Upper lobe of left lung (tissue), 6 donors: ENCODE measurements at places on chromosomes 2 and 18.

- no peak for DNase-seq
Observed at GRCh38 chr18:23391156-23391555, 61.9 kb upstream of the RIOK3 start.

DNA sequence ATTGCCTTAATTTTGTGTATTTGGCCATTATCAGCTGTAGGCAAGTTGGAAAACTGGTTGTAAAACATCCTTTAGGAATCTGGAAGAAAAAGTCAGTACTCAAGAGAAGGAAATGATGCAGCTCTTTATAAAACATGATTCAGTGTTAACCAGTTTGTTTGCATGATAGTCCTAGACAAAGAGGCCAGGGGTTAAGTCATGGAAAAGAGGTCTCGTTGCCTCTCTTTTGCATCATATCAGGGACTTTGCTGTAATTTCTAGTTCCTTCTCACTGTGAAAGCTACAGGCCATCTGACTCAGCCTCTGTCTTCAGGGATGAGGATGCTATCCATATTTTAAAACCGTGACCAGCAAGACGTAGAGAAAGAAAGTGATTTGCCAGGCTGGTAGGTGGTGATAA lies 38.0 kb downstream of the NPAS2 start:
- DNase-seq: no peak

DNA sequence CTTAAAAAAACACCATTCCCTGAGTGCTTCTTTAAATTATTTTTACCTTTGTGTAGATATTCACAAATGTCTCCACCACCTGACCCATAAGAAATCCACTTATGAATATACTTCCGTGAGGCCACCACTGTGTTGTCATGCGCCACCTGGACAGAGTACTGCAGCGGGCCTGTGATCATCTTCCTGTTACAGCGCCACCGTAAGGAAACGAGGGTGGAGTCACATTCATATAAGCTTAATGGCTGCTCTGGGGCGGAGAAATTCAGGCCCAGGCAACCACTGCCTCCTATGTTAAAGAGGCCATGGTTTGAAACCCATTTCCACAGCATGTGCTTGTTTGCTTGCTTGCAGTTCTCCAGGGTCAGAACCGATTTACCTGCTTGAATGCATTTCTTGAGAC lies 17.7 kb downstream of the PLA2R1 start:
- DNase-seq: no peak

- no peak for DNase-seq
Observed at GRCh38 chr2:96523659-96524481, 12.7 kb upstream of the ARID5A start.

DNA sequence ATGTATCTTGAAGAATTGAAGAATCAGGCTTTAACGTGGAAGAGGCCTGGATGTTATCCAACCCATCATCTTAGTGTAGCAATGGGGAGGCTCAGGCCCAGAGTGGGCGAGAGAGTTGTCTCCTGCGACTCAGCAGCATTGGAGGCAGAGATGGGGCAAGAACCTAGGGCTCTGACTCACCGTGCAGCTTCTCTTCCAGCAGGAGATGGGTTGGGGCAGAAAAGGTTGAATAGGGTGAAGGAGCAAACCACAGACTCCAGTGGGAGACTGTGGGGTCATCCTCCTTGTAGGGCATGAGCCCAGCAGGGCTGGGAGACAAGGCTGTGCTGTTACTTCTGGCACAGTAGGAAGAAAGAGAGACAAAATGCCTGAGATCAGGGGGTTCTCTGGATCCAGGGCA lies 1.4 kb downstream of the IL36RN start:
- DNase-seq: no peak

DNA sequence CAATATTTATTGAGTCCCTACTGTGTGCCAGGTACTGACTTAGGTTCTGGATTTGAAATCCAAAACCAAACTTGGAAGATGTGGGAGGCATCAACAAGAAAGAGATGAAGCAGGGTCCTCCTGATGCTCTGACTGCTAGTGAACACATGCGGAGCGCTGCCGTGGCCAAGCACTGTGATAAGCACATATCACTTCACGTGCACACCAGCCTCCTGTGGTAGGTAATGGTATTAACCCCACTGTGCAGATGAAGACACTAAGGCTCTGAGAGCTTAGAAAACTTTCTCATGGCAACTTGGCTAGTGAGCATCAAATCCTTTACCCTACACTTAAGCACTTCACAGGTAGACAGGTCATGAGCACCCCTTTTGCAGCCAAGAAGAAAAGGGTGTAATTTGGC lies 216.1 kb downstream of the HAUS1 start:
- no peak for DNase-seq

DNA sequence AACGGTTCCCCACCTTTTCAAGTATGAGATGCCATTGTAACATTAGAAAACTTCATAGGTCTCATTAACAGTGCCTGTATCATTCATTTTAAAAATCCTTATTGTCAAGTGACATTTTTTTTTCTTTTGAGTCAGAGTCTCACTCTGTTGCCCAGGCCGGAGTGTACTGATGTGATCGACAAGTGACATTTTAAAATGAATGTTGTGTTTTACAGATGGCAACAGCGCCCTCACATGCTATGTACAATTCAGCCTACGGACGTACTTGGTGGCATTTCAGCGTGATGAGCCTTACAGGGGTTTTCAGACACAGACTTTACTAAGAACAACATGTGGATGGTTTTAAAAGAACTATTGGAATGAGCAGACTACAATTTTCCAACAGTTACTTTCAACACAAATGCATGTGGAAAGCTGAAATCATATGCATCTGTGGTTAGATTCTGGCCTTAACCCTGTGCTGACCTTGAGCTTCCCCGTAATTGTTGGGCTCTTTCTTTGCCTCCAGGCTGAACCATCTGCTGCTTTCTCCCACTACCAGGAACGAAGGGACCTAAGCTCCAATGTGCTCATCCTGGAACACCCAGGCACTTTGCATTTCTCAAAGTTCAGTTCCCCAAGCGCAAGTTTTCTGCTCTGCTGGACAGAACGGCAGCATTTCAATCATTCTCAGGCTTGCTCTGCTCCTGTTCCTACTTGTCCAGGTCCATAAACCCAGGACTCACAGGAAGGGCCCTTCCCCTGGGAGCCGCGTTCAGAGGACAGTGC lies 119.9 kb upstream of the NDUFV2 start:
- DNase-seq: peak; percentile 43

- DNase-seq: no peak
Observed at GRCh38 chr18:59718464-59719157, 21.4 kb upstream of the CCBE1 start.

GRCh38 chr18:48116873-48117630 lies 186.6 kb upstream of the SMAD2 start:
- DNase-seq: no peak

GRCh38 chr2:239970004-239970623 lies 55.0 kb downstream of the NDUFA10 start:
- DNase-seq: no peak

GRCh38 chr2:29293830-29294438 lies 178.7 kb downstream of the CLIP4 start:
- DNase-seq: no peak
